ENCODE measurements at places on chromosomes 1 and 21.

- no peak for DNase-seq
Observed at GRCh38 chr1:26083208-26083607, 15.8 kb upstream of the TRIM63 start.

DNA sequence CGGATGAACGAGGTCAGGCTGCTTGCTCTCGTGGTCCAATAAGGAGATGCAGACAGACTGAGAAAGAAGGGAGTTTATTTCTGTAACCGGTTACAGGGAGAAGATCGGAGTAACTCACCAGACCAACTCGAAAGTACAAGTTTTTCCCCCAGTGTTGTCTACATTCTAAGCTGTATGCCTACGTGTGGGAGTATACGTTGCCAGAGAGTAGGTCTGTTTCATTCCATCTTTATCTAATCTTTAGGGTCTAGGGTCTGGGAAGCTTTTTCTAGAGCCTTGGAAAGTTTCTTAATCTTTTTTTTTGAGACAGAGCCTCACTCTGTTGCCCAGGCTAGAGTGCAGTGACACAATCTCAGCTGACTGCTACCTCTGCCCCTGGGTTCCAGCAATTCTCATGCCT is 4.7 kb upstream of the PADI1 start:
- no peak for DNase-seq

GRCh38 chr1:207949571-207950195 is 38.8 kb upstream of the CD34 start:
- no peak for DNase-seq

- no peak for DNase-seq
Observed at GRCh38 chr1:43074244-43074643, 97.8 kb downstream of the EBNA1BP2 start.

DNA sequence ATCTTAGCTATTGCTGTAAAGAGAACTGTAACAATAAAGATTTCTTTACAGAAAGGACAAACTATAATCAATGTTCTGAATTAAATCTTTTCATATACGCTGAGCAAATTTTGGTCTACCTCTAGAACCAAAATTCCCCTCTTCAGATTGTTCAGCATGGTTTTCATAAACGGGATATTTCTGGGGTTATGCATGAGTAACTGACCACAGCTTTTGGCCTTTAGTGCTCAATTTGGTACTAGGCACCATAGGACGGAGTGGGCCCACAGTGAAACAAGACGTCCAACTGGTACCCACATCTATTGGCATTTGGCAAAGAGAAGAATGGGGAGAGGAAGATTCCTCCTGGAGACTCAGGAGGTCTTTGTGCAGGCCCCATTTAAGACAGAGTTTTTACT is 184.5 kb downstream of the TGFBR3 start:
- no peak for DNase-seq

DNA sequence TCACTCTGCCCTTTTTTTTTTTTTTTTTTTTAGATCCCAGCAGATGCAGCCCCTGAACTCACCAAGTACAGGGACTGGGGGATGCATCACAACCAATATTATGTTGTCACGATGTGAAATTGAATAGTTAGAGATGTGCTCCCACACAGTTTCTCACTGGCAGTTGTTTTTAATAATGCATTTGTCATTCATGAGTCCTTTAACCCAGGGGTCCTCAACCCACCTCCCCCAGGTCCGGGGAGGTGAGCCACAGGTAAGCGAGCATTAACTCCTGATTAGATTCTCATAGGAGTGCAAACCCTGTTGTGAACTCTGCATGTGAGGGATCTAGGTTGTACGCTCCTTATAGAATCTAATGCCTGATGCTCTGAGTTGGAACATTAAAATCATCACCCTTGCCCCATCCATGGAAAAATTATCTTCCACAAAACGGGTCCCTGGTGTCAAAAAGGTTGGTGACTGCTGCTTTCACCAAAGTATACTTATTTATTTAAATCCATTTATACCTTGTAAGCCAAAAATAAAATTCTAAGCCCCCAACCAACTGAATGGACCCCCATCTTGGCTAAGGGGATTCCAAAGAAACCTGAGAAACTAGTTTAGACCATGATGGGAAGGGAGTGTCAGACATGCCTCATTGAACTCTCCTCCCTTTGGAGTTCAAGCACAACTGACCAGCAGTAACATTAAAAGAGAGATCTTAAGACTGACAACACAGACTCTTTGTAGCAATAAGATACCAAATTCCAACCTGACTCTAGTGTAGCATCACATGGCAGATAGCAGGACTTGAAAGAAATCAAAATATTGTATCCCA is 119.3 kb upstream of the ATP1A1 start:
- no peak for DNase-seq

GRCh38 chr1:94530373-94530878 is 11.1 kb downstream of the F3 start:
- no peak for DNase-seq

DNA sequence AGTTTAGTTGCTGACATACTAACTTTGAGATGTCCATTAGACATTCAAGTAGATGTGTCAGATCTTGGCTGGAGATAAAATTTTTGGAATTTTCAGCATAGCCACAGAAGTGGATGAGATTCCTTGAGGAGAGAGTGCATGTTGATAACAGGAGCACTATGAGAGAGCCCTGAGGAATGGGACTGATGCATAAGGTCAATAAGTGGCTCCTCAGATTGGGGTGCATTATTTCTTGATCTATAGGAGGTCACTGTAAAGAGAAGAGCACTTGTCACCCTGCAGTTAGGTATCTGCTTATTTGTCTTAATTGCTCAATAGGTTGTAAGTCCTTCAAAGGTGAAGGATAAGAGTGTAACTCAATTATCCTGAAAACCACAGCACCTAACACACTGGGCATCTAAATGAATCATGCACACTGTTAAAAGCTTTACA is 52.0 kb upstream of the TACSTD2 start:
- no peak for DNase-seq

DNA sequence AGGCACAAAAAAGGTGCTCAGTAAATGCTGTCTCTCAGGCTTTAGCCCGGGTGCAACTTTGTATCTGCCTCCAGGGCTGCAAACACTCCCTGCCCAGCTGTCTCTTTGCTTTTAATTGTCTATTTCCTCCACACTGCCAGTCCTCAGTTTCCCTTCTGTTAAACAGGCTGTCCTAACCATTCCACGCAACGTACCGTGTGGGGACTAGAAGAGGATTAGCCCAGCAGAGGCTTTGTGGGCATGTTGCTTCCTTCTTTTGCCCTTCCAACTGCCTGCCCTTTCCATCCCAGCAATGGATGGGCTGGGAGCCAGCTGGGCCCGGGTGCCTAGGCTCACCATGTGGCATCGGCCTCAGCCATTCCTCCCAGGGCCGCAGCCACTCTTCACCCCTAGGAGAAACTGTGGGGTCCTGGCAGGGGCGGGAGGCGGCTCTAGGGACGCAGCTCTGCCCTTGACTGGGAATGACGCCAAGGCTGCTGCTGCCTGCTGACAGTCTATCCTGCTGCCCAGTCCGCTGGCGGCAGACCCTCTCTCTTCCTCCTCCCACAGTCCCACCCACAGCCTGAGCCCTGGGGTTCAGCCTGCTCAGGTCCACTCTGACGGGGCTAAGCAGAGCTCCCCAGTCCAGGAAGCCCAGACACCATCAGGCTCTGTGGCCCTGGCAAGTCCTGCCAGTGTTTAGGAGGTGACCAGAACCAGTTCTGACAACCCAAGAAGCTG is 40.6 kb upstream of the LRP8 start:
- no peak for DNase-seq

DNA sequence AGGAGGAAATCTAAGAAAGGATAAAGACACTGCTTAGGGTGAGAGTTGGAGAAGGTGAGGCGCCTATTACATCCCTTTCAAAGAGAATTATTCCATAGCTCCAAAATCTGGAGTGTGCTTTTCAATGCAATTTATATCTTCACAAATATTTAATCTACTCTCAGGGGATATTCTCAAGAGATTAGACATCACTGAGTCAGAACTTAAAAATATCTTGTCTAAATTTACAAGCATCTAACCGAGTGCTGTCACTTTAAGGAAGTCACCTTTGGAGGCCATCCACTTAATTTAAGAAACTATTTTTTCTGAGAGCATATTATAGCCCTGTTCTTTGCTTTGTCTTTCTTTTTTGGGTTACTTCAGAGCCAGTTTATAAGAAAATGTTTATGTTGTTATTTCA is 134.6 kb downstream of the TNFSF18 start:
- DNase-seq: no peak

DNA sequence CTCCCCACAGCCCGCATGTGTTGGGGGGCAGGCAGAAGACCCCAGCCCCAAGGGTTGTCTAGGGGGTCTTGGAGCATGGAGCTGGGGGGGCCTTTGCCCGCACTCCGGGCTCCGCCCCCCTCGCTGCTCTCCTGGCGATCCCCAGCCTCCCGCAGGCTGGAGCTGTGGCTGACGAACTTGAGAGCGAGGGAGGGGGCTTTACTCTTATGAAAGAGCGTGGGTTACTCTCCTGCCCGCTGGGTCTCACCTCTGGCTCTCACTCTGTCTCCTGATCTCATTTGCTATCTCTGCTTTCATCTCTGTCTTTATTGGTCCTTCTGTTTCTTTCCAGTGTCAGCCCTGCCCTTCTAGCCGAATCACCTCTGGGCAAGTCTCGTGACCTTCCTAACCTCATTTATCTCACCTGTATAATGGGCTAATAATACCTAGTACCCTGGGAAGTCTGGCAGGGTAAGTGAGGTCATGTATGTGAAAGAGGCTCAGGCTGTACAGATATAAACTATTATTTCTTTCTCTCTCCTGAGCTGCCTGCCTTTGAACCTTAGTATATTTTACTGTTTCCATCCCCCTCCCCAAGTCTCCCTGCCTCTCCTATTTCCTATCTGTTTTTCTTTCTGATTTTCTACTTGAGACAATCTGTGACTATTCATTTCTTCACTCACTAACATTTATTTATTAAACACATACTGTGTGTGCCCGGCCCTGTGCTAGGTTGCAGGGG is 731 bp downstream of the EFNA4 start:
- DNase-seq: no peak

GRCh38 chr1:186113461-186113860 is 261.6 kb downstream of the TPR start:
- peak; percentile 5 for DNase-seq

- peak; percentile 92 for DNase-seq
Observed at GRCh38 chr1:183180218-183180617, 5.8 kb upstream of the LAMC2 start.

DNA sequence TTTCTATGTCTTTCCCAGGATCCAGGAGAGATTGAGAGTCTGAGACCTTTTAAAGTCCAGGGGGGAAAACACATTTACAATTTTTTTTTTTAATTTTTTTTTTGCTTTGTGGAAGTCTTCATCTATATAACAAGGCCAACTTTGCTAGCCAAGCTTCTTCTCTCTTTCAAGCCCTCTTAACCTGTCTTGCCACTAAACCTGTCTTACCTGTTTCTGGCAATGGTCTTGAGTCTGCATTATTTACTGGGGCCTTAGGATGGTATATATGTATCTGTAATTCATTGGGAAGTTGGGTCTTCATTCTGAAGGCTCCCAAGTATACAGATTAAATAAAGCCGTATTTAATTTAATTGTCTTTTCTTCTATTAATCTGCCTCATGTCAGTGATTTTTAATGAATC is 750.9 kb upstream of the B3GALT2 start:
- no peak for DNase-seq

DNA sequence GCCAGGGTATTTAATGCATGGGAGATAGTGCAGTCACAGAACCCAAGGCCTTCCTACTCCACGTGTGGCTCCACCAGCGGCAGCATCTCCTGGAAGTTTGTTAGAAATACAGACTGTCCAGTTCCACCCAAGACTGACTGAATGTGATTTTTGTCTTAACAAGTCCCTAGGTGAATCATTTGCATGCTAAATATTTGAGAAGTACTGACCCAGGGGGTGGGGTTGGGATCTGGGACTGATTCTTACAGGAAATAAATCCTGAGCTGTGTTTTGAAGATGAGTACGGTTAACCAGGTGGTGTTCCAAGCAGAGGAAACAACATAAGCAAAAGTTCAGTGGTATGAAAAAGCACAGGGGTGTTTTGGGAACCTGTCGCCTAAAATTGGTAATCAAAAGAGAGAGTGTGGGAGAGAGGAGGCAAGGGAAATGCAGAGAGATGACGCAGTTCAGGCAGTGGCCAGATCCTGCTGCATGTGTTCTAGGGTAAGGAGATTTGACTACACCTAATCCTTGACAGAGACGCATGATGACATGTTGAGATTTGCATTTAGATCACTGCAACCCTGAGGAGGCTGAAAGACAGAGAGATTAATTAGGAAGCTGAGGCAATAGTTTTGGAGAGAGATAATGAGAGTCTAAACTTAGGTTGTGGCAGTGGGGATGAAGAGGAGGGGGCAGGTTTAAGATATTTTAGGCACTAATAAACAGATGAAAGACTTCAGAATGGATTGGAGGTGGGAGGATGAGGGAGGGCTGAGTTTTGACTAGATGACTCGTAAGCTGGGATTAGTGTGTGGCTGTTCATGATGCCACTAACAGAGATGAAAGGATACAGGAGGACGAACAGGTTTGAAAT is 3.7 kb upstream of the ZNF326 start:
- no peak for DNase-seq

GRCh38 chr1:233707880-233708815 is 94.2 kb downstream of the KCNK1 start:
- DNase-seq: no peak

Measured in fibroblast of the conjunctiva (primary cell).